Bronchial smooth muscle cell (primary cell): ENCODE measurements at places on chromosomes 4 and X. TPM values are rescaled to one million over a fixed set of nuclear protein-coding genes. Genes with fewer than 3 reads are reported as not detected.

ZCCHC12 gene
- total RNA-seq, result not detected in 2 replicates

TLL1 gene
- not detected in 2 replicates for total RNA-seq

S100G gene
- not detected in 2 replicates for total RNA-seq

NDUFC1 gene
- 41.7 and 52.3 TPM in 2 replicates for total RNA-seq

PFKFB1 gene
- 0.16 TPM in 1 of 2 replicates, not detected in the other for total RNA-seq

NHS gene
- 1.1 and 2.0 TPM in 2 replicates for total RNA-seq

FANCB gene
- 3.2 and 3.3 TPM in 2 replicates for total RNA-seq

CT45A8 gene
- total RNA-seq, result not detected in 2 replicates

ZCCHC18 gene
- total RNA-seq, result 0.69 and 1.7 TPM in 2 replicates

FAM193A gene
- 8.6 and 9.1 TPM in 2 replicates for total RNA-seq
